ENCODE measurements at places on chromosomes 16 and 17.

- DNase-seq: no peak
Measured at GRCh38 chr16:53812914-53813313, 109.0 kb downstream of the FTO start.

- no peak for DNase-seq
Measured at GRCh38 chr17:57315061-57316015, 59.0 kb downstream of the MSI2 start.

- peak; percentile 92 for DNase-seq
Measured at GRCh38 chr17:41812381-41813151, at the start of gene FKBP10. TSS of gene FKBP10 (plus strand) at chr17:41813004. CDS start at chr17:41813035, 31 bp downstream.

- DNase-seq: no peak
Measured at GRCh38 chr16:81172769-81173658, 65.5 kb upstream of the BCO1 start.

GRCh38 chr17:48561884-48562810 is 16.0 kb downstream of the HOXB4 start:
- no peak for DNase-seq

DNA sequence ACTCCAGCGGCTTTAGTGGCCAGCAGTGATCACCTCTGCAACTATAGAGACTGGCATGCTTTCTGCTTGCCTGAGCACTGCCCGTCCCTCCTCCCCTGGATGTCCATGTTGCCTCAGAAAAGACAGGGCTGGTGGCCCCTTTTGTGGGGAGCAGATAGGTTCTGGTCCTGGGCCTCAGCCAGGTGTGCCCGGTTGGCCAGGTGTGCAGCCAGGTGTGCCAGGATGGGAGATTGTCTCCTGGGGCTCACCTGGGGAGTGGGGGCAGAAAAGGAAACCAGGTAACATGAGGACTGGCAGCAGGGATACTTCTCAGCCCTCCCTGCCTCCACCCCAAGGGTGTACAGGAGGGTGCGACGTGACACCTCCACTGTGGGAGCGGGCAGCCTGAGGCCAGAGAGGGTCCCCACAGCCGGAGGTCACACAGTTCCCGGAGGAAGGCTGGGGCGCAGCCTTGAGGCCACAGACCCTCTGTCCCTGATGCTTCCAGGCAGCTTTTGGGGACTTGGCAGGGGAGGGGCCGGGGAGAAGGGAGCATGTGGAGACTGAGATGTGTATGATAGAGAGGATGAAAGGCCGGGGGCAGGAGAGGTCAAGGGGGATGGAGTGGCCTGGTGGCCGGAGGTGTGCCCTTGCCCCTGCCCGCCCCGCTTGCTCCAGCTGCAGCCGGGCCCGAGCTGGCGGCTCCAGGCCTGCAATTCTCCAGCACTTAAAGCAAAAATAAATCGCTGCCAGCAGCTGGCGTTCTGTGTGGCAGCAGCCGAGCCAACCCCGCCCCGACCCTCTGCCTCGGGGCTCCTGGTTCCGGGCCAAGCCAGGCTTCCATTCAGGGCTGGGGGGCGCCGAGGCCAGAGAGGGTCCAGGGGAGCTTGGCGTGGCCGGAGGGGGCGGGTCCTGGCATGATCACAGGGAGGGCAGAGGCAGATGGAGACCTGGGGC is 6.7 kb downstream of the KCNJ12 start:
- DNase-seq: no peak
